Left colon (tissue), 2 donors: ENCODE measurements at places on chromosomes 12 and 14.

GRCh38 chr12:27972721-27973120, at the start of gene PTHLH:
Gene PTHLH (minus strand): TSS chr12:27972733. CDS start chr12:27969494, 3,239 bp downstream.
- DNase-seq: no peak

GRCh38 chr12:113271853-113272561, 50.7 kb downstream of the TPCN1 start:
- peak; percentile 56 for DNase-seq

GRCh38 chr12:15583804-15584203, 205.4 kb downstream of the EPS8 start:
- DNase-seq: no peak

DNA sequence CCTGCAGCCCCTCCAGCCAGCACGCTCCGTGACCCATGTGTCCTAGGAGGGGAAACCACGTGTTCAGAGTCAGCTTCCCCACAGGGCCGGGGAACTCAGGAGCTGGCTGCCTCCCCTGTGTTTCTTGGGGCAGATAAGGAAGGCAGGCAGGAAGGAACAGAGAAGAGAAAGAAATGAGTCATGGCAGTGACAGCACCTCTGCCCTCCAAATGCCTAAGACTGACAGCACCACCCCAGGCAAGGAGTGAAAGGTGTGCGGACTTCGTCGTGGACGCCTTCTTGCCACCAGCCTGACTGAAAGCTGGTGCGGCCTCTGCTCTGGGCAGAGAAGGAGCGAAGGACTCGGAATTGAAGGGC, 167.0 kb upstream of the FKBP4 start:
- DNase-seq: no peak

DNA sequence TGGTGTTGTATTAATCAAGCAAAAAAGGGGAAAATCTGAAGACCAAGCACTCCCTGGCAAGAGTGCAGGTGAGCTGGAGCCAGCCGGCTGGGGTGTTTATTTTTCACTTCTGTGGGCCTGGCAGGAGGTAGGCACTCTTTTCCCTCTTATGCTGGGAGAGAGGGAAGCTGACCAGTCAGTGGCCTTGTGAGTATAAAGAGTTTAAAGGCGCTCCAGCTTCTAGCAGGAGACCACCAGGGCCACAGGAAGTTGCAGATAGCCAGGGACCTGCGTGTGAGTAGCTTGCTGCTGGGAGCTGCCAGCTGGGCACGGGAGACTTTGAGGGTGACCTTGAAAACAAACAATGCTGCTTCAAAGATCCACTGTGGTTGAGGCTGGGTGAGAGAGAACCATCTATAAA, 217.4 kb upstream of the PWP1 start:
- DNase-seq: no peak

DNA sequence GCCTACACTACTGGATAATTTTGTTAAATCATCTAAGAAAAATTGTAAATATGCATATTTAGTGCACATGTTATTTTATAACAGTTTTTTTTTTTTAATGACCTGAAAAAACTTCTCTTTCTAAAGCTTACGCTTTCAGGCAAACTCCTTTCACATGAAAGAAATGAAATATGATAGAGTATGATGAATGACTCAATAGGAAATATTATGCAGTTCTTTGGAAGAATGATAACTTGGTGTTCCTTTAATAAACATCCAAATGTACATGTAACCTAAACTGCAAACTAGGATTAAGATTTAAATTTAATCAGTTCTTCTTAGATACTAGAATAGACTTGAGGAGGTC, 136.6 kb downstream of the FGD4 start:
- no peak for DNase-seq

DNA sequence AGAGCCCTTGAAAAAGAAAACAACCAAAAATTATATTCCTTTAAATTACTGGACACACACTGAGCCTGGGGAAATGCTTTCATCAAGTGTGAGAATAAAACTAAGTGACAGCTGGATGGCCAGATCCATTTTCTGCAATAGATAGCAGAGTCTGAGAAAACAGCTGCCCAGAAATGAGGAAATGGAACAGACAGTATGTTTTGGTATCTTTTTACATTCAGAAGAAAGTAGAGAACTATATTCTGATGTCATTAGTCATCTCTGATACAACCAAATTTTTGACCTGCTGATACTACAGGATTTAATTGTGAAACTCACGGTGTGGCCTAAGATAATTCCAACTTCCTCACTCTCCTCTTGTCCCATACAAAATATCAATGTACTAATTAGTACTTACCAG, 78.2 kb downstream of the HMGA2 start:
- DNase-seq: no peak

DNA sequence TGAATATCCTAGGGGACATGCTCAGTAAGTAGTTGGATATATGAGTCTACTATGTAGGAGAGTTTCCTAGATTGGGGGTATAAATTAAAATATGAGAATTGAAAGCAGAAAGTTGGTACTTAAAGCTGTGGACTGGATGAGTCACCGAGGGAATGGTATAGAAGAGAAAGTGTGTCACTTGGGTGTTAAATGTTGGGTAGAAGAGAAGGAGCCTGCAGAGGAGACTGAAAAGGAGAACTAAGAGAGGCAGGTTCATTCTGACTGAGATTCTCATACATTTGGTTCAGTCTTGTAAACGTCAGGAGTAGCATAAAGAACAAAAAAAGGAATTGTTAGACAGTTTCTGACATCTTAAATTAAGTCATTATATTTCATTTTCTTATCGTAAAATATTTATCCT, 19.9 kb downstream of the LRRC9 start:
- no peak for DNase-seq

DNA sequence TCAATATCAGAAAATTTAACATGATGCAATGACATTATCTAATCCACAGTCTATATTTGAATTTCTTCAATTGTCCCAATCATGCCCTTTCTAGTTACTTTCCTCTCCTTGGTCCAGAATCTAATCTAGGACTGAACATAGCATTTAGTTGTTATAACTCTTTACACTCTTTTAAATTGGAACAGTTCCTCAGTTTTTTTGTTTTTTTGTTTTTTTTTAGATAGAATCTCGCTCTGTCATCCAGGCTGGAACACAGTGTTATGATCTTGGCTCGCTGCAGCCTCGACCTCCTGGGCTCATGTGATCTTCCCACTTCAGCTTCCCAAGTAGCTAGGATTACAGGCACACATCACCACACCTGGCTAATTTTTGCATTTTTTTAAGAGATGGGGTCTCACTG, 63.1 kb downstream of the RERG start:
- no peak for DNase-seq

GRCh38 chr12:68871921-68872320, 61.0 kb downstream of the CPM start:
- no peak for DNase-seq

- DNase-seq: no peak
Observed at GRCh38 chr14:89408907-89409700, 7.9 kb downstream of the FOXN3 start.

GRCh38 chr12:104834607-104835006, 123.5 kb downstream of the SLC41A2 start:
- DNase-seq: no peak

DNA sequence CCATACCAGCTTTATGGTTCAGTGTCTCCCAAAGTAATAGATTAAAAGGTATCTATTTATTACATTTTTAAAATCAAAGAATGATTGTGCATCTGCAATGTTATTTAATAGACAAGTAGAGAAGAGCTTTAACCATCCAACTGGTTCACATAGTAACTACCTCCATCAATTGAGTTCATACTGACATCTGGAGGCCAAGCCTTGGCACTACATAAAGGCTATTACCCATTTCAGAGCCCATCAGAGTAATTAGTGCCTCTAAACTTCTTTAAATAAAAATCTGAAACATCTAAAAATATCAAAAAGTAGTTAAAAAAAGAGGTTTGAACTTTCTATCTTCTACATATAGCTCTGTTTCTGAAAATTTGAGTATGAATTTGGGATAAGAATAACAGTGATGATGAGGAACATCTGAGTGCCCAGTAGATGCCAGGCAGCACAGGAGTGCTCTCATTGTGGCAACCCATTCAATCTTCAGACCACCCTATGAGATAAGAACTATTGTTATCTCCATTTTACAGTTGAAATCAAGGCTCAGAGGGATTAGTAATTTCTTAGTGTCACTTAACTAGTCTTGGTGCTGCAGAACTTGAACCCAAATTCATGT, 132.9 kb upstream of the DAAM1 start:
- DNase-seq: peak; percentile 21

DNA sequence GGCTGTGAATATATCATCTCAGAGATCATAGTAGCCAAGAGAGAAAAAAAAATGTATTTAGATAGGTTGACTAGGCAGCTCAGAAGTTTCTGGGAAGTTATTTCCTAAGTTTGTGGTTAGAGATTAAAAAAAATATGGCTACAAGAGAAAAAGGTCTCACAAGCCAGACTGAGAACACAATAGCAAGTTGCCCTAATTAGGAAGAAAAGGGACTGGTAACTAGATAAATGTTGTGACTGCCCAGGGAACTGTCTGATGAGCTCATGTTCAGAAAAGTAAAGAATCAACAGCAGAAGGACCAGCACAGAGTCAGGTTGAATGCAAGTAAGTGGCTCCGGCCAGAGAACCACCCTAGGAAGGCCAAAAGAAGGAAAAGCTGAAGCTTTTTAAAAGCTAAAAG, 256.6 kb downstream of the PRKD1 start:
- DNase-seq: no peak

DNA sequence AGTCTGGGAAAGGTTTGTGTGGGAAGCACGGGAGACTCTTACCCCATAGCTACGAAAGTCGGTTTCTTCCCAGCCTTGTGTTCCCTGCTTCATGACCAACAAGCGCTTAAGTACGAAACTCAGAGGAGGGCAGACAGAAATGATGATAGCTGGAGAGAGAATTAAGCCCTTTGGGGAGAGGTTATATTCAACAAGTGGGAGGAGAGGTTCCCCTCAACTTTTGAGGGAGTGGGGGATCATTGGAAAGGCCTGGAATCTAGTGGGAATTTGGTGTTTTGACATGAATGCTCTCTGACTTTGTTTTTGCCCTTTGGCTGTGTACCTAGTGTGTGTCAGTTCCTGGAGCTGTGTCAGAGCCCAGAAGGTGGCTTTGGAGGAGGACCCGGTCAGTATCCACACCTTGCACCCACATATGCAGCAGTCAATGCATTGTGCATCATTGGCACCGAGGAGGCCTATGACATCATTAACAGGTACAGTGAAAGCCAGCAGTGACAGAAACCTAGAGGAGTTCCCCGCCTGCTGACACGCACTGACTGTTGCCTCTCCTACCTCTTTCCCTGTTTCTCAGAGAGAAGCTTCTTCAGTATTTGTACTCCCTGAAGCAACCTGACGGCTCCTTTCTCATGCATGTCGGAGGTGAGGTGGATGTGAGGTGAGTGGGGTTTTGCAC, 40.6 kb downstream of the FNTB start:
- DNase-seq: no peak

DNA sequence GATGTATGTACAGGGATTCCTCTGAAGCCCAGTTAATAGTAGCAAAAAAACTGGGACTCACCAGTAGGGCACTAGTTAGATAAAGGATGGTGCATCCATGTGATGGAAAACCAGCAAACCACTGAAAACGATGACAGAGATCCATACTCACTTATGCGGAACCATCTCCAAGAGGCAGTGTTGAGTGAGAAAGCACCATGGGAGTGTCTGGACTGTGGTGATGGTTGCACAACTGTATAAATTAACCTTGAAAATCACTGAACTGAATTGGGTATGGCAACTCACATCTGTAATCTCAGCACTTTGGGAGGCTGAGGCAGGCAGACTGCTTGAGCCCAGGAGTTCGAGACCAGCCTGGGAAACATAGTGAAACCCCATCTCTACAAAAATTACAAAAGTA, 53.6 kb upstream of the ZFP36L1 start:
- DNase-seq: no peak

DNA sequence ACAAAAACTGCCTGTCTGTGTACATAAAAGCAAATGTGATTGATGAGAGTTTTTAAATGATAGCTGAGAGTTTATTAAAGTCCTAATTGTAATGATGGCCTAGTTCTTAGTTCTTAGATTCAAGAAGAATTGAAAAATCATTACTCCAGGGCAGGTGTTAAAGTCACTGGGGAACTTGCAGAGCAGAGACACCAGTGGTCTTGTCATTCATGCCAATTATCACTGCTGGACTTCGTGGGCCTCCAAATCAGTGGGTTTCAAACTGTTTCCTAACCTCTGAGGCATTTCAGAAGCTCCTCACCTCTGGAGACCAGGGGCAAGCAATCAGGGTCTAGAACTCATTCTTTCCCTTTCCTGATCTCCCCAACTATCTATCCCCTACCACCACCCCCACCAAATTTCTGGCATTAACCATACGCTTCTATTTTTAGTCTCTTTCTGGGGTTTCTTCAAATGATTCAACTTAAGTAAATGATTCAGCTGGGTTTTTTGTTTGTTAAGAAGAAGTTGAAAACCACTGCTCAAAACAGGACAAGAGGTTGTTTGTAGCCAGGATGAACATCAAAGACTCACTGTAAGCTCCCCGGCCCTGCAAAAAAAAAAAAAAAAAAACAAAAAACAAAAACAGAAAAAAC, 80.1 kb downstream of the CEP83 start:
- DNase-seq: no peak
